ENCODE measurements at places on chromosomes 13 and 19.

GRCh38 chr19:17784201-17785008, 10.5 kb upstream of the B3GNT3 start:
- no peak for DNase-seq

GRCh38 chr13:111380431-111380830, 60.0 kb downstream of the TEX29 start:
- no peak for DNase-seq

- no peak for DNase-seq
Measured at GRCh38 chr13:76868371-76868770, 17.8 kb downstream of the KCTD12 start.

- no peak for DNase-seq
Measured at GRCh38 chr13:32811297-32811800, 204.9 kb upstream of the KL start.

DNA sequence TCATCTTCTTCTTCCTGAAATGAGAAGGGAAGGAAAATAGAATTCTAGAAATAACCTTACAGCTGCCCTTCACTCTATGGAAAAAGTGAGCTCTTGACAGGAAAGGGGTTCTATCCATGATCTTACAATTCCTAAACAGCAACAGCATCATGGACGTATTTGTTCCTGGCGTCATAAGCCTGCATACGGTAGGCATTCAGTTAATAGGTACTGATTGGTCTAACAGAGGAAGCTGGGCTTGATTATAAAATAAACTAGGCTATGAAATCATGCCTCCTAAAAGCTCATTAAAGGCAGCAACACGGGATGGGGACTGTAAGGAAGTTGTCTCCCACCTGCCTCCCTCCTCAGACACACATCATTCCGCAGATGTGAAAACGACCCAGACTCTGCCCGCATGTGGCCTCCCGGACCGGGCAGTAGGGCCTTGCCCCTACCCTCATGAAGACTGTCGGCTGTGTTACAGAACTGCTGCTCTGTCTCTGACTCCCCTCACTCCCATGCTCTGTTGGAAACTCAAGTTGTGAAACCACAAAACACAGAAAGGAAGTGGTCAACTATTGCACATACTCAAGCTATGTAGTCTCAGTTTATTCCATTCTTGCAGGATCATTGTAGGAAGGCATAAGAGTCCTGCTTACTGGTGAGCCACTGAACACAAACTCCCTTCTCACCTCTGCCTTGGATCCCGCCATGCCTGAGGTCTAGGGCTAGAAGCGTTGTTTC, 129.8 kb downstream of the DLEU7 start:
- no peak for DNase-seq

GRCh38 chr13:107573184-107573583, 642.2 kb downstream of the LIG4 start:
- no peak for DNase-seq

GRCh38 chr13:102897371-102898138, 51.7 kb downstream of the ERCC5 start:
- no peak for DNase-seq

GRCh38 chr19:29645911-29646310, 19.4 kb upstream of the PLEKHF1 start:
- DNase-seq, result no peak

GRCh38 chr13:97023117-97023516, 28.8 kb upstream of the OXGR1 start:
- no peak for DNase-seq

- DNase-seq, result no peak
Measured at GRCh38 chr19:56617531-56617930, 22.4 kb downstream of the ZNF71 start.

- no peak for DNase-seq
Measured at GRCh38 chr13:31631746-31632145, 107.6 kb upstream of the RXFP2 start.

GRCh38 chr19:44785993-44786392, 8.3 kb downstream of the CBLC start:
- DNase-seq, result no peak

GRCh38 chr13:79402074-79402635, 3.9 kb downstream of the RBM26 start:
- no peak for DNase-seq
